ENCODE measurements at places on chromosomes 4 and X. TPM values are rescaled to one million over a fixed set of nuclear protein-coding genes. Genes with fewer than 3 reads are reported as not detected.

- no peak for DNase-seq
Observed at GRCh38 chr4:105343146-105343931, 130.5 kb downstream of the PPA2 start.

- no peak for DNase-seq
Observed at GRCh38 chr4:2482693-2483092, 13.8 kb downstream of the RNF4 start.

GRCh38 chr4:7818399-7818911 is 121.2 kb downstream of the AFAP1 start:
- no peak for DNase-seq

DNA sequence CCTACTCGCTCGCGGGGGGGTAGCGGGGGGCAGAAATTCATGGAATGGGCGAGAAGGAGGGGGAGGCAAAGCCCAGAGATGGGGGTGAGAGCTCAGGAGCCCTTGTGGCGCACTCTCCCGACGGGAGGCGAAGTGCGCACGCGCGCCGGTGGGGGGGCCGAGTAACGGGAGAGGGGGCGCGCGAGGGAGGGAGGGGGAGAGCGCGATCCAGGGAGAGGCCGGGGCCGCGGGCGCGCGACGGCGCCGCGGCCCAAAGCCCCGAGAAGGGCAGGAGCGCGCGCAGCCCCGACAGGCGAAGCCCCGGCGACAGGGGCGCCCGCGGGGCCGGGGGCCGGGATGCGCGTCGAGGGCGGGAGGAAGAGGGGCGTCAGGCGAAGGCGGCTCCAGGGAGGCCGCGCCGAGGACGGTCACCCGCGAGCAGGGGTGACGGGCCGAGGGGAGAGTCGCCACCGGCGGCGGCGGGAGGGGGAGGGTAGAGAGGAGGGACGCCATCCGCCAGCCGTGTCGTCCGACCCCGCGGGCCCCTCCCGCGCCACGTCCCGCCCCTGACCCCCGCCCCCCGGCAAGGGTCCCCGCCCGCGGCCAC is 421 bp downstream of the MECP2 start:
- peak; percentile 20 for DNase-seq

DNA sequence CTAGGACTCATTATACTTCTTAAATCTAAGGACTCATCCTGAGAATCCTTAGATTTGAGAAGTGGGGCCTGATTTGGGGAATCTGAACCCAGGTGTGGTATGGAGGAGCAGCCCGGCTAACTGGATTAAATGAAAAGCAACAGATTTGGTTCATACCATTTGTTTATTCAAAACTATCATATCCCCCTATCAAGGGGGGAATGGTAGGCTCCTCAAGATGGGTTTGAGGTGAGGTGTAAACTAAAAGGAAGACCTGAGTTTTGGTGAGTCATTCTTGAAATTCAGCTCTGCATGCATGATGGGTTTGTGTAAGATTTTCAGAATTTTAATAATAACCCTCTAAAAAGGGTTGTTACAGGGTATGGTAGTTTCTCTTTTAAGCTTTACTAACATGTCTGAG is 53.4 kb downstream of the CASP6 start:
- DNase-seq: no peak

DNA sequence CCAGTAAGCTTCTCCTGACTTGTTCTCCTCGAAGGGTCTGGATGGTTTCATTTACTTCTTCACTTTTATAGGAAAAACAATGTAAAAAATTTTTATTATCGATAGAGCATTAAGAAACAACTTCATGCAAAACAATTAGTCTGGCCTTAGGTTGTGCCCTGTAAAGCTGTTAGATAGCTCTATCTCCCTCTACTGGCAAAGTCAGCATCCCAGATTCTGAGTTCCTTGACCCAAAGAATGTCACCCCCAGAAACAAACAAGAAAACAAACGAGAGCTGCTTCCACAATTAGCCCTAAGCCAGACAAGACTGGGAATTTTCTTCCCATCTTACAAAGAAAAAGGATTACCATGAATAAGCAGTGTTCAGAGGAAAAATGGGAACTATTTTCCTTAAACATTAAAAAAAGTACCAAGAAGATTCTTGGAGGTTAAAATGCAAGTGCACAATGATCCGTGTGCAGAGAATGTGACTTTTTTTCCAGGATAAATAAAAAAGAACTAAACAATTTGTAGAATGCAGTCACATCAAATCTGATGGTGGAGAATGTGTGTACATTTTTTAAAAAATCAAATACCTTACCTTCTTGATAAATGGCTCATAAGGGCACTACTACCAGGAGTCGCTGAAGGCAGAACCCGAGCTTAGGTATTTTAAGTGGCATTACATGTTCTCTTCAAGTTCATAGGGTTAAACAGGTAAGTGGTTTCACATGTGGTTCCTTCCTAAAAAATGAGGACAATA is 293.2 kb downstream of the FBXO8 start:
- DNase-seq: peak; percentile 43

GRCh38 chrX:71256856-71257255 is 2.9 kb upstream of the ZMYM3 start:
- DNase-seq: no peak

- DNase-seq: no peak
Observed at GRCh38 chrX:33190016-33190415, 21.3 kb downstream of the DMD start.

- no peak for DNase-seq
Observed at GRCh38 chr4:16687011-16687410, 211.4 kb downstream of the LDB2 start.

Gene TMSB15A
- 2.8 TPM for total RNA-seq

DNA sequence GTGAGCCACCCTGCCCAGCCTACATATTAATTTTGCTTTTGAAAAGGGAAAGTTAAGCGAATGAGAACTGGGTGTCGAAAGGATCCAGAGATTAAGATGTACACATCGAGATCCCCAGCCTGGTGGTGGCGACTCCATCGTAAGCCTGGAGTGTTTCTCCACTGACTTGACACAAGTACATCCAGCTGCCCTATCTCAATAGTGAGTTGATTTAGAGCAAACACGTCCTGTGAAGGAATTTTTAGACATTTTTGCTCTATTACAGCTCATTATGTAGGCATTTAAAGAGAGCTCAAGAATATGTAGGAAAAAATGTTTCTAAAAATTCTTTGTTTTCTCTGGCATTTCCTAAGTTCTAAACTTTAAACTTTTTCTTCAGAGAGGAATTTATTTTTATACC is 11.7 kb upstream of the CLDN34 start:
- DNase-seq: no peak

Gene TSPAN6
- total RNA-seq: 16.3 TPM

DNA sequence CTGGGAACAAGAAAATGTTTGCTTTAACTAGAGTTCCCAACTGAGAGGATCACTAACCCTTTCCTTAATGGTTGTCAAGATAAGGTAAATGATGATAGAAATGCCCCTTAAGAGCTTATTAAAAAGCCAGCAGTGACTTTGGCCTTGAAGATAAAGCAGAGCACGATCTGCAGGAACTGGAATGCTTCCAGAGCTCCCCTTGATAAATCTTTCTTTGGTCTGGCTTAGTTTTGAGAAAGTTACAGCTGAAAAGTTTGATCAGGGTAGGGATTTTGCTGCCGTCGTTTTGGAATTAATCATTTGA is 64.0 kb downstream of the PTTG2 start:
- no peak for DNase-seq

DNA sequence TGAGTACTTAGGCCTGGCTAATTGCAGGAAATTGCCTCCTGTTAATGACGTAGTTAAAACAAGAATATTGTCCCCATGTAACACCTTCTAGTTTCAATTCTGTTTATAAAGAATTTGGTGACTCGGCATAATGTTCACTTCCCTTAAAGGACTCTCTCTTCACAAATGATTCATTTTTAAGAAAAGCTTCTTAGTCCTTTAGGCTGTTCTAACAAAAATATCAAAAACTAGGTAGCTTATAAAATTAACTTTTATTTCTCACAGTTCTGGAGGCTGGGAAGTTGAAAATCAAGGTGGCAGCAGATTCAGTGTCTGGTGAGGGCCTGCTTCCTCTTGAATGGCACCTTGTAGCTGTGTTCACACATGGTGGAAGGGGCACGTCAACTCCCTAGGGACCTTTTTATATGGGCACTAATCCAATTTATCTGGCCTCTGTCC is 23.8 kb downstream of the COL25A1 start:
- DNase-seq: no peak

DNA sequence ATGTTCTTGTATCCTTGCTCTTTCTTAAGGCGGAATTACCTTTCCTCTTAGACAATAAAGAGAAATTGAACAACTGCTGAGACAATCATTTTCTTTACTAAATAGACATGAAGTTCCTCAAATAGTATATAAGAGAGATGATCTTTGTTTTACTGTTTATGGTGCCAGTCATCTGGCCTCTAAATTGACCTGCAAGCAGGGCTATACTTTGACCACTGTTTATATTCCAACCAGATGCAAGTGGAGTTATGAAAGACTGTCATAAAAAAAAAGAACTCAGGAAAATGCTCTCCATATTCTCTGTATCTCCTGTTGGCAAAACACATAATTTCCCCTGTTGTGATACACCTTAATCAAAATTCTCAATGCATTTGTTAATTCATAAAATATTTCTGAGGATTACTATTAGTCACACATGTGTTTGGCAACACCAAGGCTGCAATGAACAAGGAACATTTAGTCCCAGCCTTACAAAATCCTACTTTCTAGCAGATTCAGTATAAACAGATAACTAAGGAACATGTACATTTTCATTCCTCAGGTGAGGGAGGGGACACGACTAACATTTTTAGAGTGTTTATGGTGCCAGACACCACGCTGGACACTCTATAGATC is 562.3 kb downstream of the KCNIP4 start:
- no peak for DNase-seq

DNA sequence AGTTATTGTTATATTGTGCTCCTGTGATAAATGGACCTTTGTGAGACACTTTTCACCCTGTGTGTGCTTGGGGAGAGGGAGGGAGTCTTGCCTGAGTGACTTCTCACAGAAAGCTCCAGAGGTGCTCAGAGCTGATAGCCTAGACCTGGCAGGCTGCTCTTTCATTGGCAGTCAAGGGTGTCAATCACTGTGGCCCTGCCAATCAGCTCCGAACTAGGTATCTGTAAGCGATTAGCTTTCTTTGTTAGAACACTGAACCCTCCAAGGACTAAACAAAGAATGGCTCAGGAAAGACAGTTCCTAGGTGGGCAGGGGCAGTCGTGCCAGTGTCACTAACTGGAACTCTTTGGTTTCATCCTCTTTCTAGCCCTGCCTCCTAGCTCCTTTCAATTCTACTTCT is 2.7 kb upstream of the NALF2 start:
- no peak for DNase-seq

Gene AMTN
- 0.45 TPM for total RNA-seq

- DNase-seq: peak; percentile 21
Observed at GRCh38 chr4:112416464-112416863, 99.5 kb downstream of the NEUROG2 start.

Gene CSAG1
- 71.6 TPM for total RNA-seq

GRCh38 chr4:82733636-82734035 is 65.0 kb downstream of the SCD5 start:
- peak; percentile 85 for DNase-seq

DNA sequence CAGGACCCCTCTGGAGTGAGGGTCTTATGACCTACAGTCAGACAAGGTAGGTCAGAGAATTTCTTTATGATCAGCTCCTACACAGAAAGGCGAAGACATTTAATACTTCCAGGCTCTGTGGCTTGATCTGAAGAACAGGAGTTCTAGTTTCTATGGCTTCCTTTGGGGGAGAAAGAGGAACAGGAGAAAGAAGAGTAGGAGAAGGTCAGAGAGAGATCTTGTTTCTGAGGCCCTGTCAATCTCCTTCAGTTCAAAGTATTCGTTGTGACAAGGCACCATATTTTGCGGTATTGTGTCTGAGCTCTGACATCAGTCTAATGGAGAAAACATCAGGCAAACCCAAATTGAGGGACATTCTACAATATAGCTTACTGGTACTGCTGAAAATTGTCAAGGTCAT is 16.7 kb downstream of the TMSB4X start:
- no peak for DNase-seq

DNA sequence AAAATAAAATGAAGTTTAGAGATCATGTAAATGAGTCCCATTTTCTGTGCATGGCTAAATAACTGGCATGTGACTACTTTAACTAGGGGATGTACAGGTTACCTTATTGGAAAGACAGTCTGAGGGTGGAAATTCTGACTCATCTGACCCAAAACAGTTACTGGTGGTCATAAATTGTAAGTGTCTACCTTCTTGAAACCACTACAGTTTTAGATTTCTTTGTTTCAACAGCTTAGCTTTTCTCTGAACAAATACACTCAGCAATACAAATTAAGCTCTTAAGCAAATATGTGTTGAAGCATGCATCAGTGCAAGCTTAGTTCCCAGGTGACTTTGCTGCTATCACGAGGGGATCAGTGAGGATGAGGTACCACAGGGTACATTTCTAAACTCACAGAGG is 60.7 kb upstream of the PGM2 start:
- DNase-seq: no peak

GRCh38 chr4:180422989-180423711 is 1820.1 kb upstream of the TENM3 start:
- DNase-seq: no peak

Gene HSFX4
- not detected for total RNA-seq

DNA sequence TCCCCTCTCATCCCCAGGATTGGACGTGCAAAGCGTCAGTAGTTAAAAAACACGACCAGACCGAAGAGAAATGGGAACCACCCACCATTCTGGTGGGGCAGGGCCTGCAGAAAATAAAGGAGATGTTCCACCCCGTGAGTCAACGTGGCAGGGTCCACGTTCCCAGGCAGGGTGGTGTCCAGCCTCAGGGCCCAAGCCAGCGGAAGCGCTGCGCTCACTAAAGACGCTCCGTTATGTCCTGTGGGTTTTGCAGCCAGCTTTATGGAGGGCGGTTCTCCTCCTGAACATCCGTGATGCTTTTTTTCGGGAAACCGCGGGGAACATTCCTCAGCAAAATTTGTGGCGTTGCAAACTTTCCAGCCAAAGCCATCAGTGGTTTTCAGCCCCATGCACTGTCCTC is 93.4 kb upstream of the SHOX start:
- no peak for DNase-seq
